ENCODE measurements at places on chromosomes 4 and X.

DNA sequence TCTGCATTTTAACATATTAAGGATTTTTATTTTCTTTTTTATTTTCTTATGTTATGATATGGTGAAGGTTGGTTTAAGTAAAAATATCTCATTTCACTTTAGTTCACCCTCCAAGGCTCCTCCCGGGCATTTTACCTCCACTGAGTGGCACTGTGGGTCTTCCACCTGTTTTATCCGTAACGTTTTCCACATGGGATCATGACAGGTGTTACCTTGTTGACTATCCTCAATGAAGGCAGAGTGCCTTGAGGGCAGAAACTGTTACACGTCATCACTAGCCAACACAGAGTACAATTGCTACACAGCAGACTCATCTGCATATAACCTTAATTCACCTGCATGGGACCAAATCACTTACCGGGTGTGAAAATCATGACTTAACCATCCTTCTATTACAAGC, 105.8 kb downstream of the GEMIN8 start:
- DNase-seq: no peak

GRCh38 chr4:107991945-107992630, 2.4 kb downstream of the HADH start:
- DNase-seq: no peak

- DNase-seq: no peak
These were observed 45.8 kb downstream of the DCLK2 start for GRCh38 chr4:150123796-150124677.

DNA sequence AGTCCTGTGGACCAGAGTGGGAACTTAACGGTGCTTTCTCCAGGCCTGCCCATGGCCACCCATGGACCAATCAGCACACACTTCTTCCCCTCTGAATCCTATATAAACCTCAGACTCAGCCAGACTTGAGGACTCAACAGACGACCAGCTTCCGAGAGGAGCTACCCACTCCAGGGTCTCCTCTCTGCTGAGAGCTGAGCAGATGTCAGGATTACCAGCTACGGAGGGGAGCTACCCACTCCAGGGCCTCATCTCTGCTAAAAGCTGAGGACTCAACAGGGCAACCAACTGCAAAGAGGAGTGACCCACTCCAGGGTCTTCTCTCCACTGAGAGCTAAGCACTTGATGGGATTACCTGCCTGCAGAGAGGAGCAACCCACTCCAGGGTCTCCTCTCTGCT, 80.0 kb upstream of the DDX60 start:
- no peak for DNase-seq

- DNase-seq: no peak
These were observed 11.6 kb downstream of the RBMX2 start for GRCh38 chrX:130413415-130413814.

GRCh38 chr4:118772081-118772766, 63.7 kb downstream of the SEC24D start:
- no peak for DNase-seq

GRCh38 chr4:151940926-151941617, 180.3 kb upstream of the GATB start:
- no peak for DNase-seq

DNA sequence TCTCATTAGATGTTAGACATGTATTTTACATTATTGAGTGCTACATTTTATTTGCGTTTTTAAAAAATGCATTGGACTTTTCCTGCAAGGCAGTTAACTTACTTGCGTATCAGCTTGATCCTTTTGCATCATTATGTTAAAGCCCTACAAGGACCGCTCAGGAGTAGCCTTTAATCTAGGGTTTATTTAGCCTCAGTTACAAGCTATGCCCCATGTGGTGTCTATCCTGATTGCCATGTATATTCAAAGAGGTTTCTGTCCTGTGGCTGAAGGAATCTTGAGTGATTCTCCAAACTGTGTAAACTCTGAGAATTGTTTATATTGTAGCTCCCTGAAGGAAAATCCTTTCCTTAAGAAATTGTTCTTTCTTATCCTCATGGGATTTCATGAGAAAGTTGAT, 821.8 kb upstream of the AGA start:
- no peak for DNase-seq

DNA sequence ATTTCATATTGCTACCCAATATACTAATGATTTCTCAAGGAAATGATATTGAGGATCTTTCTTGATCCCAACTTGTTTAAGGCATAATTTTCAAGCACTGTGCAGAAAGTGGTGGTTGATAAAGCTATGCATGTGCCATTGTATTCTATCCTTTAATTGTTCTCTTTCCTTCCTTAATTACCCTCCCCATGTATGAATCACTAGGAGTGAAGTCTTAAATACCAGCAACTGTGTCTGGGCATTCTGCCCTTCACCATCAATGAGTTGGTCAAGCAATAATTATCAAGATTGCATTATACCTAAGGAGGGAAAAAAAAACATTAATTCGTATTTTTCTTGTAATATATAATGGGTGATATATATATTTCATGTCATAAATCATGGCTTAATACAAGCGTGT, 111.8 kb upstream of the FRMPD4 start:
- DNase-seq: no peak

DNA sequence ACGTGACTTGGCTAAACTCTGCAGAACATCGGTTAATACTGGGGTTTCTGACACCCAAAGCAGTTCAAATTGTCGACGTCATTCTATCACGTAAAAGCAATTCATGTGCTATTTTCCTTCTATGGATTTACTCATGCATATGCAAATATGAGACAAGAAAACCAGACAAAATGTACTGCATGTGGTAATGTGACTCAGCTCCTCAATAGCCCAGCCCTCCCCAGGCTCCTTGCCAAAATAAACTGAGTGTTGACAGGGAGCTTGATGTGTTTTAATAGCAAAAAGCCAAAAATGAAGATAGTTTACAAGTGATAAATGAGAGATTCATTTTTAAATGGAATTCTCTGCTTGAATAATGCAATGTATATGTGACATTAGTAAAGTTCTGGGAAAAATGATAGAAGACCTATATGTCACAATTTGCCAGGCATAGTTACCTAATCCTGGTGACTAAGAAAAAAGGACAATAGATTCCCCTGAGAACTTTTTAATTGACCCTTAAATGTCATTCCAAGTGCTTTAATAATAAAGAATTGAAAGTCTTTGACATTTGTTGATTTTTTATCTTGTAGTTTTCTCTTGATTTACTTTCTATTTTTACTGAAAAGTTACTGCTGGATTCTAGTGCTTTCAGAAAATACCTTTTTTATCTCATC, 1700.6 kb upstream of the TENM3 start:
- no peak for DNase-seq
